GM23248 (cell line): ENCODE measurements at places on chromosomes 3 and 15.

- no peak for DNase-seq
Measured at GRCh38 chr15:90881978-90882721, 2.2 kb upstream of the FES start.

DNA sequence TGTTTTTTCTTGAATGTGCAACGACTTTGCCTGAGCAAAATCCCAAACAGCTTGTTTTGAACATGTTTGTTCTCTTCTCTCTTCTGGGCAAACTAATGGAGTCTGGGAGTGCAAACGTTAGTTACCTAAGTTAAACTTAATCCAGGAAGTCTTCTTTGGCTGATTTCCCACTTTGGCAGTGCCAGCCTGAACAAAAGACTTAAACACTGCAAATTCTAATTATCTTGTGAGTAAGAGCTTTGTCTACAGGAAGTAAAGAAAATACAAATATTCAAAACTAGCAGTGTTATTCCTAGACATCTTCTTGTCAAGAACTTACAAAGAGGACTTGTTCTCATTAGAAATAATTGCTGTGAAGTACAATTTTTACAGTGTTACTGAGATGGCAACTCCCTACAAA, 16.7 kb upstream of the DENND6A start:
- no peak for DNase-seq

GRCh38 chr15:59322056-59322759, 50.5 kb downstream of the MYO1E start:
- no peak for DNase-seq

GRCh38 chr3:85670634-85671205, 711.9 kb downstream of the CADM2 start:
- no peak for DNase-seq
